ENCODE measurements at places on chromosomes 6 and 20.
A peak's percentile ranks its signal among the peaks of the same experiment; 100 is the strongest.

DNA sequence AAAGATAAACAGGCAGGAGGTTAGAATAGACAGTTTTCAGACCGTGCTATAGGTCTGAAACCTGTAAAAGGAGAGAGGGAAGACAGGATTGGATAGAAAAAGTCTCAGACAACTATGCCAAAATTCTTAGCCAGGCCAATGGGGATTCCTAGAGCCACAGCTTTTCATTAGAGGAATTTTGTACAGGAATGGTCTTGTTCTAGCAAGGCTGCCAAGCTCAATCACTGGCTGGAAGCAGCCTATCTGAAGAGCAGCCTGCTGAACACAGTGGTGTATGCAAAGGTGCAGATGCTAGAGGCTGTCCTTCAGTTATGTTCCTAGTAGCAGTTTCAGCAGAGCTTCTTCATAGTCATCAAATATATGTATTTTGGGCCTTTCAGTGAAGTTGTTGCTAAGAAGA is 313.1 kb downstream of the GRIK2 start:
- DNase-seq, result no peak

DNA sequence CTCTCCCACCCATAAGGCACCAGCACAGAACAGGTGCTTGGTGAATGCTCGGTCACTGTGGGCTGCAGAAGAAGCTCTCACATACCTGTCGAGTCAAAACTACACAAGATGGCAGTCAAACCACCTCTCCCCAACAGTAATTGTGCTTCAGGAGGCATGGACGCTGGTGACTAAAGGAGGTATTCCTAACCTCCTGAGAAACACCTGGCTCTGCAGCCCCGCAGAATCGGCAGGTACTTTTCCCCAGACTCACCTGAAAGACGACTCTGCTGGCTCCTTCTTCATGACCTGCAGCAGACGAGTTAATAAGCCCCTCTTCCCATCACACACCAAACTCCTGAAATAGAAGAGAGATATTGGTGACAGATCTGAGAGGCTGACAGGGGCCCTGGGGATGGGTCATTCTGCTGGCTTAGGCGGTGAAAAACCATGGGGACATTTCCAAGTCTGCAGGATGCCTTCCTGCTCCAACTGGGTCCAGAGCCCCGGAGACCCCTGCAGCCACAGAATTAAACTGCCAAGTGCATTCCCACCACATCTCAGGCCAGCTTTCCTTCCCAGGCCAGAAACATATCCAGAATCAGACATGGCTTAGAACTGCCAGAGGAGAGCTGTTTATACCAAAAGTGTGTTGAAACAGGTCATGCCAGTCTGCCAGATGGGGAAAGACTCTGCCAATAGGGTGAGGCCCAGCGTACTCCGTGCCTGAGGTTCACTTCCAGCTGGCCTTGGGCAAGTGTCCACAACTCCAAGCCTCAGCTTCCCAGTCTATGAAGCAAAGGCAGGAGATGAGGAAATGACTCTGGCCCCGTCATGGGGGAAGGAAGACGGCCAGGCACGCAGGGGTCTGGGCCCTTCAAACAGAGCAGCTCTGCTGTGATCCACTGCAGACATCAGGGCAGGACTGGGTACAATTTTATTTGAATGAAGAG is 53.0 kb downstream of the MYH7B start:
- DNase-seq, result no peak

GRCh38 chr20:513429-513828 is 30.2 kb downstream of the CSNK2A1 start:
- no peak for DNase-seq

- no peak for DNase-seq
Measured at GRCh38 chr20:29743101-29743931, 1514.1 kb upstream of the DEFB115 start.

DNA sequence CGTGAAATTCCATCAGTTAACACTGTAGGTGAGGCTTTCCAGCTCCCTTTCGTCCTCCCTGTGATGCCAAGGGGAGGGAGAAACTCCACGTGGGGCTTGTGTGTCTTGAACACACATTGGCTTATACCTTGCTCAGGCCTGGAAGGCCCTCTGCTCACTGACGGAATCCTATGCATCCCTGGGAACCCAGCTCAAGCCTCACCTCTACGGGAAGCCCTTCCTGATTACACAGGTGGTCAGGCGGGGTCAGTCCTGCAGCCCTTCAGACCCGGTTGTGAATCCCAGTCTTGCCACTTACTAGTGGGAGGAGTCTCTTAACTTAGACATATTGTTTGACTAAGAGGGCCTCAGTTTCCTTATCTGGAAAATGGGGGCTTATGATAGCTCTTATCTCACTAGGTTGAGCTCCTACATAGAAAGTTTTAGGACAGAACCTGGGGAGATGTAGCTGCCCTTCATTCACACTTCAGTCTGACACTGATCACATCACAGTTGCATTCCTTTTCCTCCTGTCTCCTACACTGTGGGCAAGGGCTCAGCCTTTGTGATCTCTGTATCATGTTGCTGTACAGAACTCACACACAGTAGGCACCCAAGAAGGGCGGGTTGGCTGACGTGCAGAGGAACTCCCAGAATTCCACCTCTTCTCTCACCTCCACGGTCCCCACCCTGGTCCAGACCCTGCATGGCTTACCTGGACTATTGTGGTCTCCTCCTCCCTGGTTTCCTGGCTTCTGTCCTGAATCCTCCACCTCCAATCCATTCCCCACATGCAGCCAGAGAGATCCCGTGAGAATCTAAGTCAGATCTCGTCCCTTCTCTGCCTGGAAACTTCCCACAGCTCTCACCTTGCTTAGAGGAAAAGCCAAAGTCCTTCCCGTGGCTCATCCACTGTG is 129.6 kb downstream of the CEBPB start:
- no peak for DNase-seq

GRCh38 chr6:160431791-160432404 is 83.7 kb downstream of the SLC22A3 start:
- no peak for DNase-seq

GRCh38 chr20:60200305-60200918 is 242.2 kb downstream of the CDH26 start:
- DNase-seq, result no peak

DNA sequence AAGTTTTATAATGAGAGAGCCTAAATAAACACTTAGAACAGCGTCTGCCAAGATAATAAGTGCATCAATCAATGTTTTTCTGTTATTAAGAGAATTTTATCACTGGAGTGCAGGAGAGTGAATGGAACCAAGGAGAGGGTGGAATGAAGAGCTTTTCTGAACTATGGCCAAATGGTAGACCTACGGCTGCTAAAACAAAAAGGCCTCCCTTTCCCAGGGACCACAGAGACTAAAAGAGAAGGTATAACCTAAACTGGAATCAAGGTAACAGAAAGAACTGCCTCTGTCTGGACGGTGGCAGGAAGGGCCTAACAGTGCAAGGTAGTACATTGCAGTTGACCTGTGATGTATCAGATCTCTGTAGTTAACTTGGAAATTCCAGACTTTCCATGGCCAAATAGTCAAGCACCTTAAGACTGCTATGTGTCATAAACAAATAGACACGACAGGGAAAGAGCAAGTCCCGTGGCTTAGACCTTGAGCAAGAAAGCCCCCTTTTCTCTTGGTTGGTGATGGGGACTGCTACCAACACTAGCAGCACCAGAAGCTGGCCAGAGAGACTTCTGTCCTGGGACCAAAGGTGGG is 5.5 kb downstream of the CNKSR3 start:
- DNase-seq, result no peak

GRCh38 chr6:3162565-3163247 is 5.4 kb upstream of the TUBB2A start:
- DNase-seq, result peak; percentile 94
